ENCODE measurements at places on chromosomes 1 and 21. TPM values are rescaled to one million over a fixed set of nuclear protein-coding genes. Genes with fewer than 3 reads are reported as not detected.

DNA sequence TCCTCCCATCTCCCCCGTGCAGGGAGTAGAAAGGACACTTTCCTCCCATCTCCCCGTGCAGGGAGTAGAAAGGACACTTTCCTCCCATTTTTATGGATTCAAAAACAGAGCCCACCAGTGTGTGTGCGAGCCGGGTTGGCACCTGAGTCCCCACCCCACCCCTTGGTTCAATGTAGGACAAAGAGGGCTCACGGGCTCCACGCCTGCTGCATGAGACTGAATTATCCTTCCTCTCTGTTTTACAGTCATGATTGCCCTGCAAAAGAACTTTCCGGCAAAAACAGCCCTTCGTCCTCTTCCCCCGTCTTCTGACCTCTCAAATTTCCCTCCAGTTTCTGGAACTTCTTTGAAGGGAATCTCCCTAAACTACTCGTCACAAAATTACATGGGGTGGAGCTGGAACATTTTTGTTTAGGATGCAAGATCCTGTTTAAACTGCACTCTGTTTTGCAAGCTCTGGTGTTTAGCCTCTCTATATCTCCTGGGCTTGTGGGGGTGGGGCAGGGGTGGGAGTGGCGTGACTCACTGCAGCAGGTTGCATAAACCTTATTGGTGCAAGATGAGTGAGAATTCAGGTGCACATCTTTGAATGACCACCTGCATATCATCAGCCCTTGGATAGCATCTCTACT, 99.8 kb downstream of the PSMG1 start:
- DNase-seq: no peak
- peaks cover 8% of the 10 kb centered on the region for H3K4me1 ChIP-seq
- no peaks in the 10 kb centered on the region for H3K27me3 ChIP-seq
- no peaks in the 10 kb centered on the region for H3K36me3 ChIP-seq
- H3K27ac ChIP-seq: no peak overlapping the region

GRCh38 chr1:87603626-87604025, 274.9 kb downstream of the LMO4 start:
- H3K27me3 ChIP-seq: no peaks in the 10 kb centered on the region
- H3K36me3 ChIP-seq: no peaks in the 10 kb centered on the region
- no peak overlapping the region for H3K4me3 ChIP-seq
- no peak for DNase-seq

DNA sequence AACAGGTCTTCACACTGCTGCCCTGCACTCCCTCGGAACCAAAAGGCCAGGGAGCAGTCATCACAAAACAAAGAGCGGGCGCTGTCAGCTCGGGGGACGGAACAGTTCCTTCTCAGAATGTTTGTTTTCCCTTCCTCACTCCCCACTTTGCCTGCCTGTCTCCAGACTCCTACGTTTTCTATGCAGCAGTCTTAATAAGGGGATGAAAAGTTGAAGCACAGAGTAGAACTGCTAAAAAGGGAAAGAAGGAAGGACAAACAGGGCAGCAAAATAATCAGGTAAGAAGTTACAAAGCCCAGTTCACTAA, 738 bp upstream of the GPR161 start:
- H3K27me3 ChIP-seq: no peaks in the 10 kb centered on the region
- peaks cover 26% of the 10 kb centered on the region for H3K4me1 ChIP-seq
- H3K4me3 ChIP-seq: peak overlapping the region; percentile 66
- DNase-seq: no peak

- peaks cover 9% of the 10 kb centered on the region for H3K4me1 ChIP-seq
- H3K36me3 ChIP-seq: no peaks in the 10 kb centered on the region
- H3K27ac ChIP-seq: no peak overlapping the region
- H3K4me3 ChIP-seq: no peak overlapping the region
- H3K27me3 ChIP-seq: peaks cover 5% of the 10 kb centered on the region
- DNase-seq: no peak
Measured at GRCh38 chr1:60564916-60565750, 491.6 kb upstream of the C1orf87 start.

- H3K36me3 ChIP-seq: no peaks in the 10 kb centered on the region
- H3K27me3 ChIP-seq: no peaks in the 10 kb centered on the region
- no peak for DNase-seq
- H3K4me3 ChIP-seq: no peak overlapping the region
- no peaks in the 10 kb centered on the region for H3K4me1 ChIP-seq
Measured at GRCh38 chr1:17875882-17876280, 120.7 kb downstream of the ACTL8 start.

GRCh38 chr1:96643519-96643918, 78.1 kb upstream of the PTBP2 start:
- DNase-seq: no peak
- no peak overlapping the region for H3K27ac ChIP-seq
- no peaks in the 10 kb centered on the region for H3K27me3 ChIP-seq
- H3K4me1 ChIP-seq: no peaks in the 10 kb centered on the region
- H3K36me3 ChIP-seq: no peaks in the 10 kb centered on the region

GRCh38 chr1:112981426-112981825, 25.4 kb upstream of the SLC16A1 start:
- no peaks in the 10 kb centered on the region for H3K27me3 ChIP-seq
- H3K4me1 ChIP-seq: no peaks in the 10 kb centered on the region
- no peak for DNase-seq
- no peak overlapping the region for H3K27ac ChIP-seq

DNA sequence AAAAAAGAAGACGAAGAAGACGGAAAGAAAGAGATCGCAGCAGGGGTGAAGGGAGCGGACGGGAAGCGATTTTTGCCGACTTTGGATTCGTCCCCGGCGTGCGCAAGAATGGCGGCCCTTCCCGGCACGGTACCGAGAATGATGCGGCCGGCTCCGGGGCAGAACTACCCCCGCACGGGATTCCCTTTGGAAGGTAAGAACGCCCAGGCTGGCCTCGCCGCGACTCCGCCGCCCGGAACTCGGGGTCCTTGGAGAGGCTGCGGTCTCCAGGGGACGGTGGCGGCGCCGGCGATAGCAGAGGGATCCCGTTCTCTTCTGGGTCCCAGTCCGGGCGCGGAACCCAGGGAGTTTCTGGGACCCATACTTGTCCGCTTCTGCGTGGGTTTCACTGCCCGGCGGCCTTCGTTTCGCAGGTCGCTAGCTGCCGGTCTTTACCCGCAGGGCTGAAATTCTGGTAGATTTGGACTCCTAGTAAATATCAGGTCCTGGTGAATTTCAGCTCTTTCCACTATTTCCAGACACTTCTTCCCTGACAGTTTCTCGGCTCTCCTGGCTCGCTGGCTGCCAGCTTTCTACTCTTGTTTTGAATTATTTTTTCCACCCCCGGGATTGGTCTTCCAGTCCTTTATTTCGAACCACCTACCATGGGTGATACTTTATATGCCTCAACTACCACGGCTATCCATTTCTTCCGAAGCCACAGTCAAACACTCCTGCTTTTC, 1.0 kb downstream of the PAX7 start:
- no peaks in the 10 kb centered on the region for H3K36me3 ChIP-seq
- no peak overlapping the region for H3K27ac ChIP-seq
- no peaks in the 10 kb centered on the region for H3K4me1 ChIP-seq
- DNase-seq: no peak
- H3K27me3 ChIP-seq: peaks cover 24% of the 10 kb centered on the region

DNA sequence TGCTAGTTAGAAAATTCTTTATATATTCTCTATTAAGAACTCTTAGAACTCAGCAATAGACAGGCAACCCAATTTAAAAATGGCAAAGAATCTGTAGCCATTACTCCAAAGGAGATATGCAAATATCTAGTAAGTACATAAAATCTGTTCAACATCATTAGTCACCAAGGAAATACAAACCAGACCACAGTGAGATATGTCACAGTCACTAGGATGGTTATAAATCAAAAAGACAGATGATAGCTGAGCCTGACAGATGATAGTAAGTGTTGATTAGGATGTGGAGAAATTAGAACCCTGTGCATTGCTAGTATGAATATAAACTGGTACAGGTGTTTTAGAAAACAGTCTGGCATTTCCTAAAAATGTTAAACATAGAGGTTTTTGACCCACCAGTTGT, 26.6 kb downstream of the SRSF11 start:
- H3K4me3 ChIP-seq: no peak overlapping the region
- DNase-seq: no peak
- peaks cover 80% of the 10 kb centered on the region for H3K36me3 ChIP-seq
- H3K27ac ChIP-seq: no peak overlapping the region
- no peaks in the 10 kb centered on the region for H3K4me1 ChIP-seq
- H3K27me3 ChIP-seq: no peaks in the 10 kb centered on the region

The NBPF10 gene
- 1.7 TPM for total RNA-seq

Measured in HCT116 (cell line).